ENCODE measurements at places on chromosomes 1 and 21.

- DNase-seq, result no peak
Measured at GRCh38 chr1:110594456-110595352, 11.5 kb downstream of the KCNA2 start.

DNA sequence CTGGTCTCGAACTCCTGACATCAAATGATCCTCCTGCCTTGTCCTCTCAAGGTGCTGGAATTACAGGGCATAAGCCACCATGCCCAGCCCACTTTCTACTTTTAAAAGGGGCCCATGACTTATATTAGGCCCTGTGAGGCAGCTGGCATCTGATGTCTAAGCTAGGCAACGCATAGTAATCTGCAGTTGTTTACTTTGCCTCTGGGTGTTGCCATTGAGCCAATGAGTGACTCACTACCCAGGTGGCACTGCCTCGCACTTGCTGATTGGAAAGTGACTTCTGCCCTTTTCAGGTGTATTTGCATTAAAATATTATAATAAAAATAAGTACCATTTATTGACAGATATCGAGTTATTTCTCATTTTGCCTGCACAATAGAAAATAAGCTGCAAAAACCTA, 84.9 kb downstream of the KIF14 start:
- peak; percentile 31 for DNase-seq

DNA sequence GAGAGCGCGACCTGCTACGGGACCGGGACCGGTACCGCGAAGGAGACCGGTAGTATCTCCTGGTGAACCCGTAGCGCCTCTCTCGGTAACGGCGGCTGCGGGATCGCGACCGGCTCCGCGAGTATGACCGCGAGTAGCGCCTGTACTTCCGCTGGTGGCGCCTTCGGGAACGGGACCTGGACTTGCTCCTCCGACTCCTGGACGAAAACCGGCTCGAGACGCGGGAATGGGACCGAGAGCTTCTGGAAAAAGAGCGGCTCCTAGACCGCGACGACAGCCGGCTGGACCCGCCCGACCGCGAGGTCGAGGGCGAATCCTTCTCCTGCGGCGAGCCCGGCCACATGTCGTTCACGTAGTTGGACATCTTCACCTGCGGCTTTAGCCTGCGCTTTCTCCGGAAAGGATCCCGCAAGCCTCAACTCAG, 642 bp downstream of the RSRP1 start:
- peak; percentile 66 for DNase-seq

GRCh38 chr1:239274242-239274830, 112.0 kb upstream of the CHRM3 start:
- DNase-seq, result no peak

- DNase-seq, result no peak
Measured at GRCh38 chr21:33674226-33674625, 31.9 kb downstream of the ITSN1 start.

DNA sequence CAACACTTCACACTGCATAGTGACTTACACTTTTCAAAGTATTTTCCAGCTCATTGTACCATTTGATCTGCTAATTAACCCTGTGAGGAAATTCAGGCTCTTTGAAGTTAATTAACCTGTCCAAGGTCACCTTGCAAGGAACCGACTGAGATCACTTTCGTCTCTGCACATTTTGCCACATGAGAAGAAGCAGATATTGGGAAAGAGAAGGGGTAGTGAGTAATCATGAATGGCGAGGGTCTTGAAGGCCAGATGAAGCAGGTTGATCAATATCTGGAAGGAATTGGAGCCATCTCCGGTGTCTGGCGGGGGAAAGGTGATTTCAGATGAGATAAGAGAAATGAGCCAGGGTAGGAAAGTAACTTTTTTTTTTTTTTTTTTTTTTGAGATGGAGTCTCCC, 3.4 kb downstream of the APOA2 start:
- no peak for DNase-seq

DNA sequence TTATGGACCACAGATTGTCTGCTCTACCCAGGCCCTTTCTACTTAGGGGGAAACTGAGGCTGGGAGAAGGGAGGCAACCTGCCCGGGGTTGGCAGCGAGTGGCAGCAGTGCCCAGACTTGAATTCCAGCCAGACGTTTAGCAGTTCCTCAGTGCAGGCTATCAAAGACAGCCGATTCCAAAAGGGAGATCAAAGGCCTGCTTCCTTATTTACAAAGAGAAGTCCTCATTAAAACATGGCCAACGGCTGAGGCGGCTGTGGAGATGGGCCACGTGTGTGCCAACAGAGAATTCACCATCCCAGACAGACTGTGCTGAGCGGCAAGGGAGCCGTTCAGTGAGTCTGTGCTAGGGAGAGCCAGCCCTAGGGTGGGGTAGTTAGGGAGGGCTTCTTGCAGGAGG, 27.7 kb downstream of the C1QB start:
- no peak for DNase-seq

- no peak for DNase-seq
Measured at GRCh38 chr1:7343882-7344281, 427.2 kb upstream of the VAMP3 start.

DNA sequence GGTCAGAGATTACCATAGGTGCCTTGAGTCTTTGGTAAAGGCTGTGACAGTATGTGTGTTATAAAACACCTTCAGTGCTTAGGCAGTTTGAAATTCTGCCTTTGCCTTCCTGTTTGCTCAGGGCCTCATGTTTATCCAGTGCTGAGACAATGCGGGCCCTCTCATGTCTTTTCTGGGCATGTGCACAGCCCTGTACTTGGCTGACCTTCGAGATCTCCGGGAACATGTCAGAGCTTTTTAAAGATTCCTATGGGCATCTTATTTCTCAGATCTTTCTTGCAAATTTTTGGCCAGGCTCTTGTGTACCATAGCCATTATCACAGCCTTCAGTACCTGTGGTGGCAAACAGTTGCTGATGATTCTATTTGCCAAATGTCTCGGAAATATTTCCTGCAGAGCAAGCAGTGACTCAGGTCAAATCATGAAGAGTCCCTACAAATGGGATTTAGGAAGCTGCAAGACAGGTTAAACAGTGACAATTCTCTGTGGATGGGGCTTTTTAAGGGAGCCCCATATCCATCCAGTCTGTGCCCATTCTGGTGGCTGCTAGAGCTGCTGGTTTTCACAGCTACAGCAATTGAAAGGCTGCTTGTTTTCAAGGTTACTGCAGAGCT, 42.1 kb downstream of the HOOK1 start:
- no peak for DNase-seq

DNA sequence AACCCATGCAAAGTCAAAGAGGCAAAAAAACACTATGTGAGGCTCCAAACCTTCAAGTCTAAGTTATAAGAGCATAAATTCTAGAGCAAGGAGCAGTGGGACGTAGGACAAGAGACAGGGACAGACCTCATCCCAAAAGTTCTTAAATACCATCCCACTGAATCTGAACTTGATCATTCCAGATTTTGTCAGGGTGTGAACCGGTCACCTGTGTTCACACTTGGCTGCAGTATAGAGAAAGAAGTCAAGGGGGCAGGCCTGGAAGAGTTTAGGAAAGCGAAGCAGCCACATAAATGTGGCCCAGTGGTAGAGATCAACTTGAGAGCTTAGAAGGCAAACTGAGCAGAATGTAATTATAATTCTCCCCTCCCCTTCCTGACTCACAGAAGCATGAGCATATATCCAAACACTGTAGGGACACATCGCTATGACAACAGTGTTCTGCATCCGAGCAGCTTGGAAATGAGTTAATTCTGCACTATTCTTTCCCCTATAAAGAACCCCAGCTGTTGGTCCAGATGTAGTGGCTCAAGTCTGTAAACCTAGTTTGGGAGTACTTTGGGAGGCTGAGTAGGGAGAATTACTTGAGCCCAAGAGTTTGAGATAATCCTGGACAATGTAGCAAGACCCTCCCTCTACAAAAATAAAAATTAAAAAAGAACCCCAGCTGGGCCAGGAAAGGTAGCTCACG, 2.7 kb downstream of the AKR7A2 start:
- no peak for DNase-seq

DNA sequence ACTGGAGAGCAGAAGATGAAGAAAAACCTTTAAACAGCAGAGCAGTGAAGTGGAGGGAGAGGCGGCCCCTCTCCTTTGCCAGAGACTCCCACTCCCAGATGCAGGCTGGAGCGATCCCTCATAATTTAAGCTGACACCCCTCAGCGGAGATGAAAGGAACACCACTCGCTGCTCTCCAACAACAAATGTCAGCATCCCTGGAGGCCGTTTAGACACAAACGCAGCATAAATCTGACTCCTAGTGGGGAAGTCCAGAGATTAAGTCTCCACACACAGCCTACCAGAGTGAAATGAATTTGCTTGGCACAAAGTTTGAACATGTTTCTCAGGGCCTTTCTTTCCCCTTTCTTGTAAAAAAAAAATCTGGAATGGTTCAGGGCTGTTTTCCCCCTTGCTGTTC, 137.8 kb downstream of the LMX1A start:
- DNase-seq, result peak; percentile 14

DNA sequence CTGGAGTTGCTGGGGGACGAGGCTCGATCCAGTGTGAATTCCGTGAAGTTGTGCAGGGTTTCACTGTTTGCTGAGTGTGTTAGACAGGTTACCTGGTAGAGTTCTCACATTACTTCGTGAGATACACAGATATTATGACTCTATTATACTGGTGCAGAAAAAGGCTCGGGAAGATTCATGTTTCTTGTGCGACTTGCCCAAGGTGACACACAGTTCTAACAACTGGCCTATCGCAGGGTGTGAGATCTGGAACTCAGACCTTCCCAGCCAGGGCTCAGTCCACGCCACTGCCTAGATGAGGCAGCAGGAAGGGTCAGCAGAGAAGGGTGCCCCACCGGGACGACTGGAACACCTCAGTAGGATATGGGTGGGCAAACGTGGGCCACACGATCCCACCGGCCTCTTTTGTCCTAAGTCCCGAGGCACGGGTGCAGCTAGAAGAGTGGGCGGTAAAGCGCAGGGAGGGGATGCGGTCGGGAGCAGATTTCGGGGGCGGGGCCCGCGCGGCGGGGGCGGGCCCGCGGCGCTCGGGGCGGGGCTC, 296 bp upstream of the RNPEP start:
- peak; percentile 81 for DNase-seq

DNA sequence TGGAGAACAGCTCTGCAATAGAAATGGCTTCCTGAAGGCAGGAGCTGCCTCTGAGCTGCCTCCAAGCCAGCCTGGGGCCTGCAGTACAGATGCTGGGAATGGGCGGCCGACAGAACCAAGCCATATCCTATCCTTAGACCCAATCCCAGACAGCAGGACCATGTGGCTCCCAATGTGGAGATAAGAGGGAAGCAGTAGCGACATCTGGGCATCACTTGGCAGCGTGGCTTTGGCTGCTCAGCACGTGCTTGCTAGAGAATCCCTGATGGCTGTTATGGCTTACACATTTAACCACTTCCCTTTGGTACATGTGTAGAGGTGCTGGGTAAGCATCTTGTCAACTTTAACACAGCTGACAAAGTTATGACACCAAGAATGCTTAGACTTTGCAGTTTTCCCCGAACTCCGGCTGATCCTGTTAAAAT, 87.7 kb downstream of the MAN1C1 start:
- no peak for DNase-seq

Data from neural progenitor cell (in vitro differentiated cells).